ENCODE measurements at places on chromosomes 2 and 18.

DNA sequence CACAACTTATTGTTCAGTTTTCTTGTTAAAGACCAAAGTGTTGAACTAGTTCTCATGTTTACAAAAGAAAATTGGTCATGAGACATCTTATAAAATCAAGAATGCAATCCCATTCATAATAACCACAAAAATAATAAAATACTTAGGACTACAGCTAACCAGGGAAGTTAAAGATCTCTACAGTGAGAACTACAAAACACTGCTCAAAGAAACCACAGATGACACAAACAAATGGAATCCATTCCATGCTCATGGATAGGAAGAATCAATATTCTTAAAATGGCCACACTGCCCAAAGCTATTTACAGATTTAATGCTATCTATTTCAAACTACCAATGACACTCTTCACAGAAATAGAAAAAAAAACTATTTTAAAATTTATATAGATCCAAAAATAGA is 1354.8 kb upstream of the CDH2 start:
- no peaks in the 10 kb centered on the region for H3K36me3 ChIP-seq
- H3K27me3 ChIP-seq: no peaks in the 10 kb centered on the region

- H3K4me3 ChIP-seq: peak overlapping the region; percentile 76
- no peaks in the 10 kb centered on the region for H3K27me3 ChIP-seq
- peaks cover 64% of the 10 kb centered on the region for H3K4me1 ChIP-seq
- no peak for DNase-seq
- peak overlapping the region; percentile 49 for H3K27ac ChIP-seq
These were observed 21.6 kb downstream of the DARS1 start for GRCh38 chr2:135963841-135964240.

DNA sequence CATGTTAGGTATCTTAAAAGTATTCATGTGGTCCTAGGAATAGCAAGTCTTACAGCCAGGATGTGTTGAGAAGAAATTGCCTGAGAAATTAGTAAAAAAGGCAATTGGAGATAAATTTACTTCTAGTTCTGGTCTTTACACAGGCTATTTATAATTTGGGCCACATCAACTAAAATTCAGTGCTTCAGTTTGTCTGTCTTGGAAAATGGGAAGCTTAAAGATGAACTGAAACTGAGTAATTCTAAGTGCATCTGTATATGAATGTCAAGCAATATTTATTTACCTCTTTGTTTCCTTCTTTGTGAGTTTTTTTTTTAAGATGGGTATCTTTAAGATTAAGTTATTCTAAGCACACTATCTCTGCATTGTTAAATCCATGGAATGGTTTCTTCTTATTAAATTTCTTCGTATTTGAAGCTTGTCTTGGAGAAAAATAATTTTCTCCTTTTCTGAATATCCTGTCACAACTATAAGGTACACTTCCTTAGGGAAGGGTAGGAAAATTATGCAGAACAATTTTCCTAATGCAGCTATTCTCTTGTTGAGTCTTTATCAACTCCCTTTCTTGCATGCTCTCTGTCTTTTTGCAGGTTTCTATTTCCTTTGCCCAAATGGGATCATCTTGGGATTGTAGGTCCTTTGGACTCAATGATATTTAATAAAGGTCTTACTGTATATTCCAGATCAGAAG is 39.7 kb upstream of the MMADHC start:
- H3K36me3 ChIP-seq: no peaks in the 10 kb centered on the region
- H3K27ac ChIP-seq: no peak overlapping the region
- no peak overlapping the region for H3K4me3 ChIP-seq

DNA sequence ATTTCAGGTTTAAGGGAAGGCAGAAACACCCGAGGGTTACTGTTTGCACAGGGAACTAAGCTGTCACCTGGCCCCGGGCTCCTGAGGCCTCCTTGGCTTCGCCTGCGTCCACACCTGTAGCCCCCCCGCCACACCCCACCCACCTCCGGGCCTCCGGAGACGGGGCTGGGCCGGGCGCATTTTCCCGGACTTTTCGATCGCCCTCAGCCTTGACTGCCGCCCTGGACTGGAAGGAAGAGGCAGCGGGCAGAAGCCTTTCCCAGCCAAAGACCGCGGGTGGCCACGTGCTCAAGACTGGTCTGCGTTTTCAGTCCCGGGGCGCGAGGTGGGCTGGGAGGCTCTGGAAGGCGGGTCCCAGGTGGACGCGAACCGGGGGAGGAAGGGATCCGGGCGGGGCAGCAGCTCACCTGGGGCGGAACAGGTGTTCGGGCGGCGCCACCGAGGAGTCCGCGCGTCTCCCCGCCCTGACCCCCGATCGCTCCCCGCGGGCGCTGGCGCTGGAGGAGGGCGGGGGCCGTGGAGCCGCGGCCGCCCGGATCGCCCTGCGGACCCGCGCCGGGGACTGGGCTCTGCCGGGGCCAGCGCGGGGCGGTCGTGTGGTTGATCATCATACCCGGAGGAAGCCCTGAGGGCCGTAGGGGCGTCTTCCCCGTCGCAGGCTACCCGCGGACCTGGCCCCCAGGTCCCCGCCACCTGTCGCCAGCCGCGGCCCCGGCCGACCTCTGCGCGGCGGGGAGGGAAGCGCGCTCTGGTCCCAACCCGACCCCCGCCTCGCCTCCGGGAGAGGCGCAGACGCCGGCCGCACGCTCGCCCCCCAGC is 3.2 kb downstream of the ID2 start:
- peak overlapping the region; percentile 98 for H3K4me3 ChIP-seq
- H3K4me1 ChIP-seq: peaks cover 13% of the 10 kb centered on the region
- H3K27me3 ChIP-seq: peaks cover 11% of the 10 kb centered on the region
- H3K27ac ChIP-seq: peak overlapping the region; percentile 94

- no peaks in the 10 kb centered on the region for H3K4me1 ChIP-seq
- no peak overlapping the region for H3K27ac ChIP-seq
- H3K36me3 ChIP-seq: no peaks in the 10 kb centered on the region
- no peak for DNase-seq
These were observed 13.8 kb downstream of the MYO1B start for GRCh38 chr2:191258996-191259395.

GRCh38 chr18:10081492-10081891 is 167.7 kb downstream of the VAPA start:
- no peaks in the 10 kb centered on the region for H3K36me3 ChIP-seq
- DNase-seq: no peak
- no peak overlapping the region for H3K27ac ChIP-seq
- no peaks in the 10 kb centered on the region for H3K27me3 ChIP-seq
- H3K4me1 ChIP-seq: no peaks in the 10 kb centered on the region

GRCh38 chr2:112140205-112140802 is 2.1 kb downstream of the FBLN7 start:
- peaks cover 7% of the 10 kb centered on the region for H3K4me1 ChIP-seq
- peak overlapping the region; percentile 12 for H3K4me3 ChIP-seq
- no peak overlapping the region for H3K27ac ChIP-seq
- H3K36me3 ChIP-seq: no peaks in the 10 kb centered on the region
- DNase-seq: no peak

GRCh38 chr2:54723996-54724559 is 616 bp downstream of the EML6 start:
- H3K36me3 ChIP-seq: no peaks in the 10 kb centered on the region
- peak overlapping the region; percentile 86 for H3K4me3 ChIP-seq
- peaks cover 71% of the 10 kb centered on the region for H3K27me3 ChIP-seq
- H3K4me1 ChIP-seq: peaks cover 14% of the 10 kb centered on the region
- peak overlapping the region; percentile 24 for H3K27ac ChIP-seq

GRCh38 chr2:33126552-33126951 is 179.8 kb downstream of the LTBP1 start:
- H3K4me1 ChIP-seq: no peaks in the 10 kb centered on the region
- H3K4me3 ChIP-seq: no peak overlapping the region
- H3K36me3 ChIP-seq: no peaks in the 10 kb centered on the region
- no peak overlapping the region for H3K27ac ChIP-seq
- peaks cover 8% of the 10 kb centered on the region for H3K27me3 ChIP-seq

GRCh38 chr2:179106342-179106675 is 56.4 kb upstream of the CCDC141 start:
- H3K36me3 ChIP-seq: peaks cover 13% of the 10 kb centered on the region
- H3K4me3 ChIP-seq: no peak overlapping the region
- H3K27ac ChIP-seq: no peak overlapping the region

DNA sequence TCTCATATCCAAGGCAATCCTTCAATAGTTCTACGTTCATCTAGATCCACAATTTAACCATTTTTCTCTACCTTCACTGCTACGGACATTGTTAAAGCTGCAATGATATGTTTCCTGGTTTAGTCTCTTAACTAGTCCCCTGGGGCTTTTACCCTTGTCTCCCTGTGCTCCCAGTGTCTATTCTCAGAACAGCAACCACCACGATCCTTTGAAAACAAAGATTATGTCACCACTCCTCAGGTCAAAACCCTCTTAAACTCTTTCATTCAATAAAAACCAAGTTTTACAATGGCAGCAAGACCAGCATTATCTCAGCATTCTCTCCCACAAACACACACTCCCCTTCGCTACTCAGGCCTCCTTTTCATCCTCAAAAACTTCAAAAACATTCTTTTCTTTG is 298.2 kb upstream of the CHST9 start:
- no peak overlapping the region for H3K27ac ChIP-seq
- H3K27me3 ChIP-seq: no peaks in the 10 kb centered on the region
- H3K4me3 ChIP-seq: no peak overlapping the region
- DNase-seq: no peak

DNA sequence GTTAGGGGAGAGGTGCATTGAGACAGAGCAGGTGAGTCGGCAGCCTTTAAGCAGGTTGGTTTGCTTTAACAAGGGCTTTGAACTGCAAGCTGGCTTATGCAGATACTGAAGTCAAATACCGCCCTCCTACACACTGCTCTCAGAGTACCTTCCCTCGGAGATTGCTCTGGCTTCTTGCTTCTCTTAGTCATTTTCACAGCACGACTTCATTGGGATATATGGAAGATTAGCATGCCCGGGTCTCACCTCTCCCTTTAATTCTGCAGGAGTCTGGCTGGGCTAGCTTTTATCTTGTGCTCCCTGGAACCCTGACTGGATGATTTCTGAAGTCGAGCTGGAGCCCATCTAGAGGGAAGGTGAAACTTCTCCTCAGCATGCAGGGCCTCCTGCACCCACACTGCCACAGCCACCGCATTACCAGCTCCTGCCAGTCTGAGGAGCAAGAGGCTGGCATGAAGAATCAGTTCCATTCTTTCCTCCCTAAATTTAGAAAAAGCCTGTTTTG is 395.5 kb upstream of the HNRNPA3 start:
- H3K27me3 ChIP-seq: peaks cover 2% of the 10 kb centered on the region
- no peak for DNase-seq

DNA sequence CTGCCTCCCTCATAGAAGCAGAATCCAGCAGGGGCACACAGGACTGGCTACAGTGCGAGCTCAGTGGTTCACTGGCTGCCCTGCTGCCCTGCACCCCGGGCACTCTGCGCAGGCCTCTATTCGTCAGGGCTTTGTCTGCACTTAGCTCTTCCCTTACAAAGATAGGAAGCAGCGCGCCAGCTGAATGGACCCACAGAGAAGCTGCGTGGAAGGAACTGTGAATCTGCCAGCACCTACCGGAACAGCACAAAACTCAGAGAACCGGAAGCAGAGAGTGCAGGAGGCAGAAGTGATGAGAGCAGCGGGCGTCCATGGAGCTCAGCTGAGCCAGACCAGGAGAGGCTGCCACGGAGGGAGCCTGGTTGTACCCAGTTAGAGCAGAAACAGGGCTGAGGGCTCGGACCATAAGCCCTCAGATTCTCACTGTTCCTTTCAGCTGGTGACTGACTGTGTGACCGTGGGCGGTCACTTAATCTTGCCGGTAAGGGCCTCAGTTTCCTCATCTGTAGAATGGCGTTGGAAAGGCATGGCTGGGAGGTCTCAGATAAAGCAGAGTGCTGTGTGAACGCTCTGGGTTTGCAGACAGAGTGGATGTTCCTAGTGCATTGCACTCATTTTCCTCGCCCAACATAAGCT is 23.1 kb upstream of the SLC66A3 start:
- H3K36me3 ChIP-seq: no peaks in the 10 kb centered on the region
- H3K4me3 ChIP-seq: peak overlapping the region; percentile 83
- H3K27ac ChIP-seq: no peak overlapping the region
- peaks cover 6% of the 10 kb centered on the region for H3K4me1 ChIP-seq
- no peak for DNase-seq

DNA sequence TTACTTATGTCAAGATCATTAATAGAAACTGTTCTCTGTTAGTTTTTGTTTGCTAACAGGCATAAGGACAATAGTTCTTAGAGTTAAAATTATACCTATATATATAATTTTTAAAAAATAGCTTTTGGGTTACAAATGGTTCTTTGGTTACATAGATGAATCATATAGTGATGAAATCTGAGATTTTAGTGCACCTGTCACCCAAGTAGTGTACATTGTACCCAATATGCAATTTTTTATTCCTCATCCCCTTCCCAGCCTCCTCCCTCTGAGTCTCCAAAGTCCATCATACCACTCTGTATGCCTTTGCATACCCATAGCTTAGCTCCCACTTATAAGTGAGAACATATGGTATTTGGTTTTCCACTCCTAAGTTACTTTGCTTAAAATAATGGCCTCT is 26.4 kb downstream of the SLC4A1AP start:
- DNase-seq: no peak
- H3K4me3 ChIP-seq: no peak overlapping the region
- peaks cover 4% of the 10 kb centered on the region for H3K4me1 ChIP-seq
- peaks cover 27% of the 10 kb centered on the region for H3K36me3 ChIP-seq
- H3K27me3 ChIP-seq: no peaks in the 10 kb centered on the region

DNA sequence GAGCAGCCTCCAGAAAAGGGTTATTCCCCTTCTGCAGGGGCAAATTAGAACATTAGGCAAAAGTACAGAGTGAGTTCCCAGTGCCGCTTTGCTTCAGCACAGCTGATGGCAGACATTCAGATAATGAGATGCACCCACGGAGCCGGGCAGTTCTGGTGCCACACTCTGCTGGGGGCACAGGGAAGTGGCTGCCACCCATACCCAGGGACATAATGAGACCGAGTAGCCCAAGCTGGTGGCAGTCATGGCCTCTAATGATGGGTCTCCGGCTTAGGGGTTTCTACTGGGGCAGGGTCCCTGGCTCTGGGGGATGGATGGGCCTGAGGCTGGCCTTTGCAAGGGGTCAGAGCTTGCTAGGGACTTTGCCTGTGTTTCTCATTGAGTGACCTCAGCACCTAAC is 26.2 kb downstream of the GLI2 start:
- no peak overlapping the region for H3K27ac ChIP-seq
- no peaks in the 10 kb centered on the region for H3K36me3 ChIP-seq
- peaks cover 6% of the 10 kb centered on the region for H3K27me3 ChIP-seq
- no peaks in the 10 kb centered on the region for H3K4me1 ChIP-seq
- no peak overlapping the region for H3K4me3 ChIP-seq

DNA sequence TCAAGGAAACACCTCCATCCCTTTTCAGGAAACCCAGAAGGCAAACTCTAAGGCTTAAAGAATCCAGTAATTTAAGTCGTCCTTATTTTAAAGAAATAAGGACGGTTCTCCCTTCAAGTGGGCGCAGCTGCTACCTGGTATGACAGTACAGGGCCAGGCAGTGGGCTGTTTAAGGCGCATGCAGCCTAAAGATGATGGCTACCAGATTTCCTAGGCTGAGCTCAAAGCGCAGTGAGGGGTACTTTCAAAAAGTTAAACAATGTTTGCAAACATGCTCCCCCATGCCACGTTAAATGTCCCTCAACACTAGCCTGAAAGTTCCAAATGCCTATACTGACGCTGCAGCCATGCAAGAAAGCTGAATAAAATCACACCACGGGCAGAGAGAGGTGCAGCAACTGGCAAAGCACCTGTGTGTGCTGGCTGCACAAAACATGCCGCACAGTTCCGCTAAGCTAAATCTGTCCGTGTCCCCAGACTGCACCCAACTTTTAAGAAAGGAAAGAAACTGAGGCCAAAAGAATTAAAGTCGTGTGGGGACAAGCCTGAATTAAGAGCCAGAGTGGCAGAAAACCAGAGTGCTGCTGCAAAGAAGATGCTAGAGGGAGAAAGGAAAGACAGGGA is 583 bp downstream of the HIBCH start:
- peaks cover 41% of the 10 kb centered on the region for H3K4me1 ChIP-seq
- no peak for DNase-seq
- no peaks in the 10 kb centered on the region for H3K27me3 ChIP-seq
- H3K4me3 ChIP-seq: peak overlapping the region; percentile 98
